Naive thymus-derived CD8-positive, alpha-beta T cell (primary cell): ENCODE measurements at places on chromosomes 16 and 17.

DNA sequence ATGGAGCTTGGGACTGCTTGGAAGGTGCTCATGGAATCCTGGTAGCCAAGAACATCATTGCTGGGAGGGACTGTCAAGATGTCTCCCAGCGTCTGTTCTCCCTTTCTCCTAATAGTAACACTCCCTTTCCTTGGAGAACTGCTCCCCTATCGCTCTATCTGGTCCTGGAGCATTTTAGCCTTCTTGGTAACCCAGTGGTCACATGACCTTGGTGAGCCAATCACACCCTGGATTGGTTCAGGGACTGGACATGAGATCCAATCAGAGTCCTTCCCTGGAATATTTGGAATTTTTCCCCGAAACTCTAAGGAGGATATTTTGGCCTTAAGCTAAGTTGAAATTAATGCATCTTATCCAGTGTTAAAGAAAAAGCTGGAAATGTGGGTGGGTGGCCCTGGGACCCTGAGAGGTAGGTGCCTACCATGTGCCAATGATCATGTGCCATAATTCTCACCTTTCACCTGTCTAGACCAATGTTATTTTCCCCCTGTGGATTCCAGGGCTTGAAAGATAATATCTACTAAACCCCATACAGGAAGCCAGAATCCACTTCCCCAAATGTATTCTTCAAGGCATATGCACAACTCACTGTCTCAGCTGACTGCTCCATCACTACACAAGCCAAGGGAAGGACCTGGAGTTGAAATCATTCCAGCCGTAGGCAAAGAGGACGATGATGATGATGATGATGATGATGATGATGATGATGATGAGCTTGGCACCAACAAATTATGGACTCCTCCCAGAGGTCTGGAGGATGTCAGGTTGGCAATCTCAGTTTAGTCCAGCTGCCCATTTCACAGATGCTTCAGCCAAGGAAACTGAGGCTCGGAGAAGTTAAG is 193.2 kb downstream of the RAB11FIP4 start:
- no peak for DNase-seq

GRCh38 chr16:9527976-9528375 is 436.5 kb downstream of the HAPSTR1 start:
- DNase-seq, result no peak

- DNase-seq, result no peak
Measured at GRCh38 chr17:27573971-27574525, 56.9 kb upstream of the LGALS9 start.

- DNase-seq, result no peak
Measured at GRCh38 chr17:83191388-83192160, 112.2 kb downstream of the METRNL start.

DNA sequence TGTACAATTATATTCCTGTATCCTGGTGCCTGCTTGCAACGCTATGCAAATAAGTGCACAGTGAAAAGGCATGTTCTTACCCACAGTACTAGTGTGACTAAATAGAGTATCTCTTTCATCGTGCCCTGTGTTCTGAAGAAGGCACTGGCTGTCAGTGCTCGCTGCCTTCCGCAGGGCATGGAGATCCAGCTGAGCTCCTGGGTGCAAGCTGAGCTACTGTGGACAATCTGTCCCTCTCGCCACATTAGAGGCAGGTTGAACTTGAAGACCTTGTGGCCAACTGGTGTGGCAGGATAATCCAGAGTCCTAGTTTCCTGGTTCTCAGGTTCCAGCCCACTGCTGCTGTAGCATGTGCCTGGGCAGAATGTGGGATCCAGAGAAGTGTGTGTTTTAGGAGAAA is 1.9 kb upstream of the ST6GALNAC1 start:
- no peak for DNase-seq

DNA sequence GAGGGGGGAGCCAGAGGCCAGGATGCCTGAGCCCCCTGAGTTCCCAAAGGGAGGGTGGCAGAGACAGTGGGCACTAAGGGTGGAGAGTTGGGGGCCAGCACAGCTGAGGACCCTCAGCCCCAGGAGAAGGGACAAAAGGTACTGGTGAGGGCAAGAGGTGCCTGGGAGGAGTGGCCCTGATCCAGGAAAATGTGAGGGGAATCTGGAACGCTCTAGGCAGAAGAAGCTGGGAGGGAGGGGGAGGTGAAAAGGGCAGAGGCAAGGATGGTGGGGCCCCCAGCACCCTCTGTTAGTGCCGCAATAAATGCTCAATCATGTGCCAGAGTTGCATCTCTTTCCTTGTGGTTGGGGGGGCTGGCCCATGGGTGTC is 1.1 kb downstream of the TCAP start:
- no peak for DNase-seq

DNA sequence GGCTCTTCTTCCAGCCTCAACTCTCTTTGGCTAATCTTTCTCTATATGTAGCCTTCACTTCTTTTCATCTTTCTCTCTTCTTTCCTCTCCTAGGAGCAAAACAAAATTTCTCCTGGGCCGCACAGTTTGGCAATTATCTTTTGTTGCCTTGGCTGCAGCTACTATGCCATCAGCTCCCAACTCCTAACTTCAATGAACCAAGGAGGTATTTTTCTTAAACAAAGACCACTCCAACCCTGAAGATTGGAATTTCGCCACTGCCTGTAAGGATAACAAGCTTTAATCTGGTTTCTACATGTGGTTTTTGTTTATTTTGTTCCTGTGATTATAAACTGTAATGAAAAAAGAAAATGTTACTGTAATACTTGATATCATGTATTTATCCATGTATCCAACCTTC is 2.3 kb upstream of the SCPEP1 start:
- no peak for DNase-seq

DNA sequence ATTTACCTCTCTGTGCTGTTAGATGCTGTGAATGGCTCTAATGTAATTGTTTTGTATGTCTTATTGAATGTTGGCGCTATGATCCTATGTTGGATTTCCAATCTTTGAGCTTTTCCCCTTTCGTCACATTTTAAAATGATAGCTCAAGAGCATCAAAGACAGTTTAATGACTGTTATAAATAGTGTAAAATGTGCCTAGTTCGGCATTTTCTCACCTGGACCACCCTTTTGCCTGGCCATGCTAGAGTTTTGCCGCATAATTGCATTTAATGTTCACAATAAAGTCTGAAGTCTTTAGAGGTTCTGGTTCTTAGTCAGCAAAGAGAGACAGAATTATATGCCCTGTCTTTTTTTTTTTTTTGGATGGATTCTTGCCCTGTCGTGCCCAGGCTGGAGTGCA is 155.2 kb downstream of the SNX29 start:
- DNase-seq, result no peak

DNA sequence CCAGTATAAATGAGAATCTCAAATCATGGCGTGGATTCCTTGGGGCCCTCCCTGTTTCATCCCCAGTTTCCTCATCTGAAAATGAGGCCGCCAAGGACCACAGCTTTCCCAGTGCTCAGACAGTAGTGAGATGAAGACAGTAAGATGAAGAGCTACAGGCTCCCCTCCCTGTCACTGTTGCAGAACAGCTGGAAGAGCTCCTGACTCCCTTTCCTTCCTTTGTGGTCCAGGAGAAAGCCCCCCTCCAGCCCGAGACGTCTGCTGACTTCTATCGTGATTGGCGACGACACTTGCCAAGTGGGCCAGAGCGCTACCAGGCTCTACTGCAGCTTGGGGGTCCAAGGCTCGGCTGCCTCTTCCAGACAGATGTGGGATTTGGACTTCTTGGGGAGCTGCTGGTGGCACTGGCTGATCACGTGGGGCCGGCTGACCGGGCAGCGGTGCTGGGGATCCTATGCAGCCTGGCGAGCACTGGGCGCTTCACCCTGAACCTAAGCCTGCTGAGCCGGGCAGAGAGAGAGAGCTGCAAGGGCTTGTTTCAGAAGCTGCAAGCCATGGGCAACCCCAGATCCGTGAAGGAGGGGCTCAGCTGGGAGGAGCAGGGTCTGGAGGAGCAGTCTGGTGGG is 3.0 kb upstream of the EFTUD2 start:
- no peak for DNase-seq

DNA sequence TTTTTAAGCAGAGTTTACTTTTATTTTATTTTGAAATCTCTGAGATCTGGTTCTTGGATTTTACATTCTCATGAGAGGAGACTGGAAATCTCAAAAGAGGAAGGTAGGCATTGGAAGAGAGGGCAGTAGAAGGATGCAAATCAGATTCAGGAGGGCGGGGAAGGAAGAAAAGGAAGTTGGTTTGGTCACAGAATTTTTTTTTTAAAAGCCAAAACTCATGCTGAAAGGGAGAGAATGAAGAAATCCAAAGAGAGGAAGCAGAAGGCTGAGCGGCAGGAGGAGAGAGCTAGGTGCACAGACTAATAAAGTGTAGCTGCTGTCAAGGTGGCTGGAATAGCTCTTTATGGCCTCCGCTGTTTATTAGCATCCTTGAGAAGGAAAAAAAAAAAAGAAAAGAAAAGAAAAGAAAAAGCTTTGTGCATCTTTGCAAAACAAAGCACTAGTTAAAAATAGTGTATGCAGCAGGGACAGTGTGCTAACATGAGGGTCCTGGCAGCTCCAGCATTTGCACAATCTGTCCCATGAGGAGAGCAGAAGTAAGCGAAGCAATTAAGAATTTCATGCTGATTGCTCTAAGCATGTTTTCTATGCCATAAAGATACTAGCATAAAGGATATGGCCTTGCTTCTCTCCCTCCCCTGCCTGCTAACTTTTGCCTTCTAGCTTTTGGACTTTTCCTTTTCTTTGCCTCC is 194.2 kb downstream of the ZFHX3 start:
- no peak for DNase-seq

- DNase-seq, result no peak
Measured at GRCh38 chr16:20344611-20345010, 7.9 kb downstream of the UMOD start.

- no peak for DNase-seq
Measured at GRCh38 chr16:31258366-31258765, 1.4 kb upstream of the ITGAM start.

DNA sequence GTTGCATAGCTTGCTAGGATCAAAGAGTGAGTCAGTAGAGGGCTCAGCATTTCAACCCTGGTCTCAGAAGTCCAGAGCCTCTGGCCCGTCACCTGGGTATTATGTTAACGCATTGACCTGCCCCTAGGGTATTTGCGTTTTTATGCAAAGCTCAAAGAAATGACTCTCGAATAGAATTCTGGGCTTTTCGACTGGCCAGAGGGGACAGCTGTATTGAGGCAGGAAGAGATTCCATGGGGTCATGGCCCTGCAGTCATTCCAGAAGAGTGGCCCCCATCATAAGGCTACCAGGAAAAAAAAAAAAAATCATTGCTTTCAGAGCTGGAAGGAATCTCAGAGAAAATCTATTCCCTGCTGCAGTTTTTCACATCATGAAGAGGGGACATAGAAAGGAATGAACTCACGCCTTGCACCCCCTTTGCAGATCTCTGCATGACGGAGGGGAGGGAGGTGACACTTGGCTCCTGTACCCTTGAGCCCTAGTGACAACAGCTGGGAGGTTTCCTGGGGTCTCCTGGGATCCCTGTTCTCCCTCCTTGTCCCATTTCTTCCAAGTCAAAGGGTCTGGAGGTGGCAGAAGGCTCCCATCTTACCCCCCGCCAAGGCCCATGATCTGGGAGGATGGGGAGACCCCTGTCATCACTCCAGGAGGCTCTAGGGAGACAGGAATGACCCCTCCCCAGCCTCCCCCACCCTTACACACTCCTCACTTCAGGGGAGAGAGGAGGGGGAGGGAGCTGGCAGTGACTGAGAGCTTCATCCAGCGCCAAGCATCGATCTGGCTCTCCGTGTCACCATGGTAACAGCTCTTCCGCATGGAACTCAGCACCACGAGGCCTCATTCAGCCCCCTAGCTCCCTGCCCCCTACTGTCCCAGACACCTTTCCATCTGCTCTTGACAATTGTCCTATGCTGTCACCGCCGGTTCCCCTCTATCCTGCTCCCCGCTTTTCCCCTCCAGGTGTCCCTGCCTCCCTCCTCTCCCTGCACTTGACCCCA is 35.8 kb downstream of the GP2 start:
- DNase-seq, result no peak

- no peak for DNase-seq
Measured at GRCh38 chr16:2835638-2836493, 5.8 kb downstream of the ZG16B start.

DNA sequence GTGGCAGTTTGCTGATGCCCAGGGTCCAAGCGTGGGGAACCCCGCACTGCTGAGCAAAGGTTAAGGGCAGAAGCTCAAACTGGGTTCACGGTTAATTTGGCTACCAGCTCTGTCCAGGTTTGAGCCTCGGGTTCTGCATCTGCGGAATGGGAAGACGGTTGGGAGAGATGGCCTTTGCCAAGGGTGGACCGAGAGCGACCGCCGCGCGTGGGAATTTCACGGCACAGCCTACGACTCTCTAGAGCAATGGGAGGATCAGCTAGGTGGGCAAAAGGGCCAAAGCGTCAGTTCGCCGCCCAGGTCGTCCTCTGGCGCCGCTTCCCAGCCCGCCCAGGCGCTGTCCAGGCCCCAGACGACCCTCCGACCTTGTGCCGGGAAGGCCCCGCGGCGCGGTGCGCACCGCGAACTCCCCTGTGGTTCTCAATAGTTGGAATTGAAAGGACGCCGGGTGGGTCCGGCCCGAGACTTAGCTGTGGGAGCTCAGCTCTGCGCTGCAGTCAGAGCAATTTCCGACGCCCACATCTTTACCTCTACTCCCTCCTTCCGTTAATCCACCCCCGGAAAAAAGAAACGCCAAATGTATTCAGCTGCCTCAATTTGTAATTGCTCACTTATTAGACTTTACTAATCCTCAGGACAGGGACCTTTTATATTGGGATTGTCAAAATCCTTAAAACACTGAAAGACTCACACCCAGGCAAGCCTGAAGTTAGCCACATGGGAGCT is 2.5 kb upstream of the HS3ST3B1 start:
- DNase-seq, result no peak

GRCh38 chr16:65675161-65675560 is 553.3 kb upstream of the CDH11 start:
- no peak for DNase-seq

DNA sequence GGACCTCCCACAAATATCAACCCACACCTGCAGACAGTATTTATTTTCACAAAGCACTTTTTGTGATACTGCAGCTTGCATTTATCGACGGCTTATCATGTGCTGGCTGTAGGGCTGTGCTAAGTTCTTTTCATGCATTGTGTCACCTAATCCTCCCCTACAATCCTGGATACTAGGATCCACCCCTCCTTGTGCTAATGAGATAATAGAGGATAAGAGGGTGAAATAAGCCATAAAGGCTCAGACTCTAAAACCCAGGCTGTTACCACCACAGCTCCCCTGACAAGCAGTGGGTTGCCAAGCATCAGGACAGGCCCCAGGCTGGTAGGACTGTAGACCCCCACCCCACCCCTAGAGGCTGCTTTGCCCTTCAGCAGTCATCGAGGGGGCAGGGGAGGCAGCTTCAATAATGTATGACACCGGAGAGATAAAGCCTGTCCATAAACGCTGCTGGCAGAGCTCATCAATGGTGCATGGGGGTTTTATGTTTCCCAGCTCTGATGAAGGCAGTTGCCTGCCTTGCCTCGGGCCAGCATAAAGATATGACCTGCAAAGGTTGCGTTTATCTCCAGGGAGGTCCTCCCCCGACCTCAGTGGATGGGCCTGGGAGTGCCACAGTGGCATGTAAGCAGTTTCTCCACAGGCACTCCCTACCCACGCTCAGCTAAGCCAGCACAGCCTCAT is 73.9 kb upstream of the C16orf82 start:
- DNase-seq, result no peak
